Frontal cortex (tissue), 4 donors: ENCODE measurements at places on chromosomes 3 and 15.

DNA sequence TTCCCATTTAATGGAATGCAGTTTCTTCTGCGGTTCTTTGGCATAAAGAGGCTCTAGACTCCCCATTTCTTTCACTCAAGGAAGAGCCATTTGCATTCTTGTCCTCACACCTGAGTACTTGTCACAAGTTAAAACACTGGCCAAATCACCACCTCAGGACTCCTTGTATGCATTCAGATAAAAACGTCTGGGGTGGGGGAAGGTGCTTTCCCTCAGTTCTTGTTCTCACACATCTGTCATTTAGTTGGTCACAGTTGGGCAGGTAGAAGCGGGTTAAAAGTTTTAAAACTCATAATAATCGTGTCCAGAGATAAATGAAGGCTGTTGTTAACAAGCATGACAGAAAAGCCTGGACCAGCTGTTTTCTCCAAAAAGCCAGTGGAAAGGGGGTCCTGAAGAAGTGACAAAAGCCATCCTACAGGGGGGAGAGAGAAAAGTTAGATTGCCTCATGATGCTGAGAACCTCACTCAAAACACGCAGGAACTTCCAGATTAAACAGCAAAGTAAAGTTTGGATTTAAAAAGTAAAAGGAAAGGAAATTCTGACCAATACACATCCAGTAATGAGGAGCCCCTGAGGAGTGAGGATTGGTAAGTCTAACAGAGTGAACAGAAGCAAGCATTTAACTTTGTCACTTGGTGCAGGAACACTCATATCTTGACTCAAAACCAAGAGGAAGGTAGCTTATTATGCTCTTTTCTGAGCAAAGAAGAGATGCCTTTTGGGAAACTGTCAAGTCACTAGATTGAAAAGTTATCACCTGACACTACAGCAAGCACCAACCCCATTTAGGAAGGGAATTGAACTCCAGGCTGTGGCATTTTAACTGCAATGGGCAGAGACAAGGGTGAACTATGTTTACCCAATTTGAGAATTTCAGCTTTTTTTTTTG lies 2.8 kb downstream of the BCL2L10 start:
- DNase-seq = no peak

DNA sequence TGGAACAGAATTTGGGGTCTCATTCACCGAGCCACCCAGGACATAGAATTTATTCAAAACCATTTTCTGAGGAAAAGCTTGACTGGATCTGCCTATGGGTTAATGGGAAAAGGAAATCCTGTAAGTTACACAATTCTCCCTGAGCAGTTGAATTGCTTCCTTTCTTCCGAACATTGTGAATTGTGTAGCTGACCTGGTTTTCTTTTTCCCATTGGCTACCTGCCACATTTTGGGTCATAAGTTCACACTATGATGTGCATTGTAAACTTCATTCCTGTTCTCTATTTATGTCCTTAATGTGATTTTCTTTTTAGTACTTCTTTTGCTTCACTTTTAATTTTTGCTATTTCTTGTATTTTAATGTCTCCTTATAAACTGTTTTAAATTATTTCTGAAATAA lies 386.0 kb upstream of the LRRC3B start:
- peak; percentile 5 for DNase-seq

- no peak for DNase-seq
These were observed 248.1 kb upstream of the CHRNA7 start for GRCh38 chr15:31782016-31782783.

DNA sequence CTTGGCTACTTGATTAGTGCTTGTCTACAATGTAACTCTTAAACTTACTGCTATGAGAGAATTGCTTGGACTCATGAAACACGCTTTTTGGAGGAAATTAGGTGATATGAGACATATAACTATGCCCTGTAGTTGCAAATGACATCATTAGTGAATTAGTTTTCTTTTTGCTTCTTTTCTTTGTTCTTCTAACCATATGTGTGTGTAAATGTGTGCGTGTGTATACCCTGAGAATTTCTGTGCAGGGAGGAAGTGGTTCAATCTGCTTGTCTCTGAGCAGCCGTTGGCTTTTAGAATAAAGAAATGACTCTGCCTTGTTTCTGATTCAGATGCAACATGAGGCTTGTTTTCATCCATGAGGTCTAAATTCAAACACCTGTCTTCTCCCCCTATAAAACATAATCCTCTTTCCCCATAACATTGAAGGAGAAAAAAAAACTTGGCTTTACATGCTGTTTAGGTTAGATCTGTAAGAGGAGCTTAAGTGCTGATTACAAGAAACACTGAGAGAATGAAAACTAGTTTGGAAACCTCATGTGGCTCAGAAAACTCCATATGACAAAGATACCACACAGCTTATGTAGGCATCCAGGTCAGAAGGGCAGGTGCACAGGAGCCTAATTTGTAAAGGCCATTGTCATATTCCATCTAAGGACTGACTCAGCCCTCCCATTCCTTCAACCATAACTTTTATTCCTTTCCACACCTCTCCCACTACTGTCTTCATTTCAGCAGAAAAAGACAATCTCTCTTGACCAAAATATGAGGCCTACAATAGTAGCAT lies 30.5 kb upstream of the BLM start:
- DNase-seq = no peak

GRCh38 chr3:46283881-46284450 lies 41.7 kb downstream of the CCR3 start:
- DNase-seq = no peak

DNA sequence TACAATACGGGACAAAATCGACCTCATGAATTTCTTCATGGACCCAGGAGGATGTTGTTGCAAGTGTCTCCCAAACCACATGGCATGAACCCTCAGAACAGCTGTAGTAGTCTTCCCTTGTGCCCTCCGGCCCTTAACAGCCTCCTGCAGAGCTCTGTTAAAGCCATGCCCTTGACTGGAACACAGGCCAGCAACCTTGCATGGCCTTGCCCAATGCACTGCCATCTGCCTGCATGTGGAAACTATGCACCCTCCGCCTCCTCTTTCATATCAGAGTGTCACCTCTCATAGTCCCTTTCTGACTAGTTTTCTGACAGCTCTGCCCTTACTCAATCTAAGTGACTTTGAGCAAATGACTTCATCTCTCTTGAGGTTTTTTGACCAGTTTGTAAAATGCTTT lies 39.4 kb upstream of the TRIM71 start:
- DNase-seq = no peak

GRCh38 chr3:42685363-42685881 lies at the start of gene KLHL40:
TSS of gene KLHL40 (plus strand) at chr3:42685537. CDS start at chr3:42685619, 82 bp downstream.
- no peak for DNase-seq

DNA sequence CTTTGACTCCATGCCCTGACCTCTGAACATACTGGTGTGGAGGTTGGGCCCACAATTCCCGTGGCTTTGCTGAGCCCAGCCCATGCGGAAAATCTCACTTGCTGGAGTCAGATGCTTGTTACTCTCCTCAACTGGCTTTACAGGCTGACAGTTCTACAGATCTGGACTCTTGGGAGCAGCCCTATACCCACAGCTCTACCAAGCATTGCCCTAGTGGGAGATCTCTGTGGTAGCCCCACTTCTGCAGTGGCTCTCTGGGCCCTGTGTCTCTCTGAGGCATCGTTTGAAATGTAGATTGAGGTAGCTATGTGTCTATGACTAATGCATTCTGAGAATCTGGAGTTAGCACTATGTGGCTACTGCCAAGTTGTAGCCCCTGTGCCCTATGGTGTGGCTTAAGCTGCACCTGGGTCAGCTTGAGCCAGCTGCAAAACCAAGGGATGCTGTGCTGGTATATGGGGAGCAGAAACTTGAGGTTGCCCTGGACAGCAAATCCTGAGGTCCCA lies 625.8 kb upstream of the ALCAM start:
- no peak for DNase-seq

DNA sequence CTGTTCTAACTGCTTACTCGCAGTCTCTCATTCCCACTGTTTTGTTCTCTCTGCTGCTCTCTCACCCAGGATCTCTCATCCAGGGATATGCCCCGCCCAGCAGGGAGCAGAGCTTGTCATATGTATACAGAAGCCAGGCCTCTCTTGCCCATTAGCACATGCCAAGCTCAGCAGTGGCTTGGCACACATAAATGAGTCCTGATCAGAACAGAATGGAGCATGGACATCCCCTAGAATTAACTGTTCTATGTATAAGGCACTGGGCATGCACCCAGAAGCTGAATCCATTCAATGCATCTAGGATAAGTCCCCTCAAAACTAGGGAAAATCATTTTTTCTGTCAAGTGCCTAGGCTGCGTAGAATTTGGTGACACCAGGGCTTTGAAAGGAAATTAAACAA lies 61.6 kb downstream of the IGSF11 start:
- no peak for DNase-seq

GRCh38 chr15:72423256-72423655 lies 25.2 kb downstream of the TMEM202 start:
- no peak for DNase-seq

DNA sequence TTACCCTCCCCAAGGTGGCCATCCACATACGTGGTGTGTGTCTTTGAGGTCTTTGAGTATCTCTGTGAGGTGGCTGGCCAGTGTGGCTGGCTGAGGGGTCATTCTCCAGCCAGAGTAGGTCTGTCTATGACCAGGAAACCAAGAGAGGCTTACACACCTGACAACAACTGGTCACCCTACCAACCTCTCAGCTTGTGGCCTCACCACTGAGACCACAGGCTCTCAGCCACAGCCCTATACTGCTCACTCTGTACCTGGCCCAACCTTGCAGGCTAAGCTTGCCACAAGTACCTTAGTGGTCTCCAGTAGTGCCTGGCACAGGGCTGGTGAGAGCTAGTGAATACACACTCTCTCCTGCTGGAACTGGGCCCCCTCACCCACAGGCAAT lies 5.1 kb downstream of the HEMK1 start:
- no peak for DNase-seq

DNA sequence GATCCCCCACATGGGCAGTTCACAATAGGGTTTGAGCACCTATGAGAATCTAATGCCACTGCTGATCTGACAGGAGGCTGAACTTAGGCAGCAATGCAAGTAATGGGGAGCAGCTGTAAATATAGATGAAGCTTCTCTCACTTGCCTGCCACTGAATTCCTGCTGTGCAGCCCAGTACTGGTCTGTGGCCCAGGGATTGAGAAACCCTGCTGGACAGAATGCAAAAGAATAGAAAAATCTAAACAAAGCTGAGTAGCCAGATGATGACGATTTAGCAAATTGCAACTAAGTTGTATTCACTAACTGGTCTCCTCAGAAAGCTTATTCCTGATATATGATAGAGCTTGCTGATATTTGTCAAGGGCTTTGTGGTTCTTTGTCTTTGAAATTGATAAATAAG lies 34.3 kb upstream of the APH1B start:
- DNase-seq = no peak

- no peak for DNase-seq
These were observed 62.2 kb upstream of the PAQR5 start for GRCh38 chr15:69236505-69236904.

GRCh38 chr3:9296241-9296640 lies 46.8 kb upstream of the SRGAP3 start:
- DNase-seq = no peak

DNA sequence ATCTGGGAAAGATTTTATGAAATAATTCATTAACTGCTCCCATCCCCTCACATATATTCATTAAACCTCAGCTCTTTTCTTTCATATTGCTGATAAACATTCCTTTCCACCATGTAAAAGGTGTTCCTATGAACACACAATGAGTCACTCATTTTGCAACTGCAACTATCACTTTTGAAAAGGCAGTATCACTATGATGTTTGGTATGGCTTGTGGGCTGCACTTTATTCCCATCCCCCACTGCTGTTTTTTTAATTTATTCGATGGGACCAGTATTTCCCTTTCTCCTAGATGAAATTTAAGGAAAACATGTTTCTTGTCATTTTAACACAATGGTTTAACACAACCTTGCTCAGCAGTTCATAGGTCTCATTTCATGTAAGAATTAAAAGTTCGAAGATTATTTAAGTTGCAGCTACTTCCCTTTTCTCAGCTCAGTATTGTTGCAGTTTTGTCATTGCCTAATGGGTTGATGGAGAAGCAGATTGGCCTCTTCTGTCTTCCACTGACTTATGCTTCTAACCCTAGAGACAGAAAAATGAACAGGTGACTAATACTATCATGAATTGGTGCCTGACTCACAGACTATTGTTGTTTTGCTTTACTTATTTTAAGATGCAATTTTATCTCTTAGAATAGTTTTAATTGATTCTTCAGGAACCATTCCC lies 280.3 kb downstream of the ZPLD1 start:
- DNase-seq = no peak

DNA sequence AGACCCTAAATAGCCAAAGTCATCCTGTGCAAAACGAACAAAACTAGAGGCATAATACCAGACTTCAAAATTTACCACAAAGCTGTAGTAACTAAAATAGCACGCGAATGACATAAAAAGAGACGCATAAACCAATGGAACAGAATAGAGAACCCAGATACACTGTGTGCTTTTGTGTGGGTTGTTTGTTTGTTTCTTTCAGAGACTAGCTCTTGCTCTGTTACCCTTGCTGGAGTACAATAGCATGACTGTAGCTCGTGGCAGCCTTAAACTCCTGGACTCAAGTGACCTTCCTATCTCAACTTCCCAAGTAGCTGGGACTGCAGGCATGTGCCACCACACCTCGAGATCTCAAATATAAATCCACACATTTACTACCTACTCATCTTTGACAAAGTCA lies 1314.6 kb upstream of the GBE1 start:
- no peak for DNase-seq

DNA sequence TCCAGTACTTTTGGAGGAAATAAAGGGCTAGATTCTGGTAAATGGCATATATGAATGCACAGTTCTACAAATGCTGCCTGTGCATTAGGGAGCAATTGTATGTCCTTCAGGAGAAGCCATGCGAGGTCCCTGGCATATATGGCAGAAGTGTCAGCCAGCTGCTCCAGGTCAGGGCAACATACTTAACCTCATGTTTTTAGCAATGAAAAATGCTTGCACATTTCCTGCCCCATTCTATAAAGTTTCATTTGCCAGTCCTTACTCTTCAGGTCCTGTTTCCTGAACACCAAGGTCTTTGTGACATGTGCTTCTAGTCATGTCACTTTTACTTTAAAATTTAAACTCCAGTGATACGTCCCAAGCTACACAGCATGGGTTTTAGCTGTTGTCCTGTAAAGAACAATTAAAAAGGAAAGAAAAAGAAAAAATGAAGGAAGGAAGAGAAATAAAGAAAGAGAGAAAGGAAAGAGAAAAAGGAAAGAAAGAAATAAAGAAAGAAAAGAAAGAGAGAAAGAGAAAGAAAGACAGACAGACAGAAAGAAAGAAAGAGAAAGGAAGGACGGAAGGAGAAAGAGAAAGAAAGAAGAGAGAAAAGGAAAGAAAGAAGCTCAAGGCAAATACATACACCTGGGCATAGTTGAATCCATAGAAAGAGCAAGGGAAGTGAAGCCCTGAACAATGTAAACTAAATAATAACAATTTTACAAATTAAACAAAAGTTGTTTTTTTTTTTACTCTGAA lies 20.1 kb upstream of the PTX3 start:
- DNase-seq = no peak

GRCh38 chr15:34625007-34625406 lies 41.6 kb upstream of the GOLGA8B start:
- no peak for DNase-seq

DNA sequence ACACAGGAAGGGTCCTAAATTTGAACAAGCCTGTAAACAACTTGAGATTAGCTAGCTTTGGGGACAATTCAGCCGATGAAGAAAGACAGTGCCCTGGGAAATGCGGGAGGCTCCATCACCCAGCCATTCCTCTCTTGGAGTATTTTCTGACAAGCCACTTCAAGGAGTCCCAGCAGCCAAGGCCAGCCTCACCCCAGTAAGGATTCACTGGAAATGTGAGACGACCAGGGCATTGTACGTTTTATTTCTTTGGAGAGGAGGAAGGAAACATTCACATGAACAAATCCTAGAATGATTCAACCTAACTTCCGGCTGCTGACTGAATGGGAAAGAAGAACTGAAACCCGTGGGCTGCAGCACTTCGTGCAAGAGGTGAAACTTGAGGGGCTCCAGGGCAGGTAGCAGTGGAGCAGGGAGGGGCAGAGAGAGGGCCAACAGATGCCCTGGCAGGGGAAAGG lies 116.4 kb upstream of the ARHGEF3 start:
- DNase-seq = no peak
